ENCODE measurements at places on chromosomes 4 and X. TPM values are rescaled to one million over a fixed set of nuclear protein-coding genes. Genes with fewer than 3 reads are reported as not detected.

- no peak for DNase-seq
These were observed 494.0 kb downstream of the PDGFC start for GRCh38 chr4:156477636-156478035.

GRCh38 chr4:5386921-5387320, 321.4 kb downstream of the EVC2 start:
- DNase-seq: no peak

DNA sequence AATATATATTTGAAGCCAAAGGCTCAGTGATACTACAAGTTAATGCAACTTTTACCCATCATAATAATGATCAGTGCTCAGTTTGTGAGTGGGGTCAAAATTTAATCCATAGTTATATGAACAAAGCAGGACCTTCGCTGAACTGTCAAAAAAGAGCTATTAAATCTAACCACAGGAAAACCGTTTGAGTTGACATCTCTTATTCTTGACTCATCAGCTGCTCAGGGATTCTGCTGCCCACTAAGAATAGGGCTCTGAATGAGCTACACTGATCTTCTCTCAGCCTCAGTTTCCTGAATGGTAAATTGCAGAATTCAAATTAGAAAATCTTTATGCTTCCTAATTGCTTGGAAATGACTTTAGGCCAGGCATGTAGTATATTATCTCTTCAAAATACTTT, 44.9 kb upstream of the NAP1L5 start:
- no peak for DNase-seq

DNA sequence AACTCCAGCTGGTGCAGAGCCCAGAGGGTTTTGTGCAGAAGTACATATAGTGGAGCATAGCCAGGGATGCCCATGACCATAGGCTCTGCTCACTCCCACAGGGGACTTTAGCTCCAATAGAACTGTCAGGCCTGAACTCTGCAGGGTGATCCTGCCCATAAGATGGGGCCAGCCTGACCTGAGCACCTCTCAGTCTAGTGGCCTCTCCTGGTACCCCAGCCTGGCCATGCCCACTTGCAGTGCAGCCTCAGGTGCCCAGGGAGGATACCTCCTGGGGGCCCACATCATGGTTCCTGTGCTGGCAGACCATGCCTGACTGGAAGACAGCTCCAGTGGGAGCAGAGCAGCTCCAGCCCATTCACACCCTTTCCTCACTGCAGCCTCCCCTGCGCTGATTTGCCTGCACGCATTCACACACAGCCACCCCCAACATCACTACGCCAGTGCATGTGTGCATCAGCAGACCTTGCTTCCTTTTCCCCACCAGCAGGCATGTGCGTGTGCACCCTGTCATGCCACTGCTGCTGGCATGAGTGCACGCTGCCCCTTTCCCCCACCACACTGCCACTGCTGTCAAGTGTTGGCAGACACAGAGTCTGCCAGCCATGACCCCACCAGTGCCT, 53.0 kb upstream of the MMAA start:
- no peak for DNase-seq

GRCh38 chrX:46739736-46740135, 19.2 kb downstream of the SLC9A7 start:
- no peak for DNase-seq

Gene STAP1
- not detected for polyA plus RNA-seq
